ENCODE measurements at places on chromosomes 1 and 21.

- DNase-seq, result no peak
Measured at GRCh38 chr1:46011121-46011695, 121.2 kb downstream of the PIK3R3 start.

DNA sequence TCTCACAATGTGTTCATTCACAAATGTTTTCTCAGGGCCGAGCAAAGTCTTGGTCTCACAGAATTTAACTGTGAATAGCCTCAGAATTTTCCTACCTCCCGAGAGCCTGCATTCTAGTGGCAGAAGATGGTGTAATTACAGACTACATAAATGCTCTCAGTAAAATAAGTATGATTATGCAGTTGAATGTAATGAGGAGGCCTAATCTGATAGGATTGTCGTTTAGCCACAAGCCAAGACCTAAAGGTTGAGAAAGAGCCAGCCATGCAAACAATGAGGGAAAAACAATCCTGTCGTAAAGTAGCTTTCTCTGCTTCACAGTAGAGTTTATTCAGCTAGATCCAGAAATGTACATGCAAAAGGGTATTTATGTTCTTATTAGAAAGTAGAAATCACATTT, 607.8 kb upstream of the B3GALT2 start:
- no peak for DNase-seq

DNA sequence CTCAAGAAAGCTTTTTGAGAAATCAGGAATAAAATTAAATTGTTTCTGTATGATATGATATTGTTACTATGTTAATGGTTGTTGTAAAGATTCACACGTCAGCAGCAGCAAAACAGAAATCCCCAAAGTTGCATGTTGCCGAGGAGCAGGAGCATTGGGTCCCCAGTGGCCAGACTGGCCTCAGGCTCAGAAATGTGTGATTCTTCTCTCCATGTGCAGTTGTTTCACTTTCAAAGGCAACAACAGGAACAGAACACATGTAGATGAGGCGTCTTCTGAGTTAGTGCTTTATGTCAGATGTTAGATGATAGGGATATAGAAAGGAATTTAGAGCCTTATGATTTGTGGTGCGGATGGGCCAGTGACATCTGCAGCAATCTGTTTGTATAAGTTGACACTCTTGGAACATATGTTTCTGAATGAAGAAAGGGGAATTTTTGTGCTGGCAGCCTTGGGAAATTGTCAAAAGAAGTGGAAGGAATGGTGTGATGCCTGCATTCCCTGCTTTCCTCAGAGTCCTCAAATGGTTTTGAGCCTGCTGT, 2.1 kb upstream of the TTLL7 start:
- DNase-seq, result no peak

- no peak for DNase-seq
Measured at GRCh38 chr1:204123376-204123775, 28.5 kb downstream of the ETNK2 start.

GRCh38 chr1:217965156-217965786, 319.8 kb upstream of the RRP15 start:
- no peak for DNase-seq

DNA sequence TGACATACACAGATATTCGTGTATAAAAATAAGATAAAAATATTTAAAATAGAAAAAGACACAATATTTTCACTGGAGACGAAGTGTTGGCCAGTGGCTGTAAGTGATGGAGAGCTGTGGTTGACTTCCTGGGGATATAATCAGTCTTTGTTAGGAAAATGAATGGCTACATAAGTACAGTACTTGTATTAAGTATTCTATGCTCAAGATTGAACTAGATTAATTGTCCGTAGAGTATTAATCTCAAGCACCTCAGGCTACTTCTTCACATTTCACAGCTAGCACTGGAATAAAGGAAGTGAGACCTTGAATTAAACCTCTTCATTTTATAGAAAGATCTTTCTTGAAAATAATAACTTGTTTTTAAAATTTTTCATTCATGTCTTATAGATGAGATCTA, 39.0 kb upstream of the RGS5 start:
- DNase-seq, result no peak

GRCh38 chr1:51726544-51727225, 109.8 kb downstream of the OSBPL9 start:
- no peak for DNase-seq

DNA sequence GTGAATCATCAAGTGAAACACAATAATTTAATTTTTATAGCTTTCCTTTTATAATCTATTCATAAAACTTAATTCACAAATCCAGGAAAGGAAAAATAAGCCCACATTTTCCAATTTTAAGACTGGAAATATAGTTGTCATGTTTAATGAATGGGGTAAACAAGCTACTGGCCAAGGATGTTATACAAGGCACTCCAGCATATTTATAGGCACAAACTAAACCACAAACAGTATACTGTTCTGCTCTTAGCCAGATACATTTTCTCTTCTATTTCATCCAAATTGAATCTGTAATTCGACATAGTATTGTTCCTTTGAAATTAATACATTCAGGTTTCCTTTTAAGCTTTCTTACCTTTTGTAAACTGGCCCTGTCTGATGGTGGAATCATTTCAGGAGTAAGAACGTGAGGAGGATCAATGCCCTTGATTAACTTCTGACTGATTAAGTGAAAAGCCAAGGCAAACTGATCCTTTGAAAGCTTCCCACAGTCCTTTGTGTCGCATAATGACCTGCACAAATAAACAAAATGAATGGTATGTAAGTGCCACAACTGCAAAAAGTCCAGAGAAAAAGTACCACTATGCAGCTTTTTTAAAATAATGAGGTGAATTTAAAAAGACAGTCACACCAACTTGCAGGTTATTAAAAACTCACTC, 74.4 kb downstream of the EPS15 start:
- no peak for DNase-seq

GRCh38 chr1:41702771-41703170, 216.0 kb downstream of the HIVEP3 start:
- DNase-seq, result no peak

- DNase-seq, result no peak
Measured at GRCh38 chr21:25750085-25750484, 15.3 kb downstream of the GABPA start.

DNA sequence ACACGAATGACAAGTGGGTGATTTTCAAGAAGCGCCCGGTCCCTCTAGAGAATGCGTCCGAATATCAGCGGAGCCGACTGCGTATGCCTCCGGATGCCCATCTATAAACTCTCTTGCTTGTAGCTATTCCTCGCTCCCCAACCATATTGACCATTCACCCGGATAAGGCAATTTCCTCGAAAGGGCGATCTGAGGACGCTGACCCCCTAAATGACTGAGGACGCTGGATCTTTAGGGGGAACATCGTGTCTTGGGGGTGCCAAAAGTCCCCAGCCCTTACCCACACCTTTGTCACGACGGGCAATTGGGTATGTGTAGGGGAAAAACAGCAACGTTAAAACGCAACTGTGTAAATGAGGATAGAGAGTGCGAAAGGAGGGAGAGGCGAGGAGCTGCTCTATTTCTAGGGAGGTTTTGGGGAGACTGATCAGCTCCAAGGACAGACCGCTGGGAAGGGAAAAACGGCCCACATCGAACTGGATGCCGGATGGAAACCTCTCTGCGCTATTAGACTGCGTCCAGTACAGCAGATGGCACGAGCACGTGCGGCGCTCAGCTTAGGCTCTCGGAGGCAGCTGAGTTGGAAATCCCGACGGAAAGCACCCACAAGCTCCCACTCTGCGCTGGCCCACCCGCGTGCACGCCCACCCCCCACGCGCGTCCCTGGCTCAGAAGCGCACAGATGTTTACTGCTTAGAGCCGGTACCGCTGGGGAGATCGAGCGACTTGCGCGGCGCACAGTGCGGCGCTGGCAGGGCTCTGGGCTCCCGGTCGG, 2.9 kb upstream of the PRRX1 start:
- no peak for DNase-seq

GRCh38 chr1:6500544-6501278, 9.2 kb upstream of the PLEKHG5 start:
- DNase-seq, result no peak

- no peak for DNase-seq
Measured at GRCh38 chr1:228958741-228959140, 223.5 kb downstream of the RHOU start.

DNA sequence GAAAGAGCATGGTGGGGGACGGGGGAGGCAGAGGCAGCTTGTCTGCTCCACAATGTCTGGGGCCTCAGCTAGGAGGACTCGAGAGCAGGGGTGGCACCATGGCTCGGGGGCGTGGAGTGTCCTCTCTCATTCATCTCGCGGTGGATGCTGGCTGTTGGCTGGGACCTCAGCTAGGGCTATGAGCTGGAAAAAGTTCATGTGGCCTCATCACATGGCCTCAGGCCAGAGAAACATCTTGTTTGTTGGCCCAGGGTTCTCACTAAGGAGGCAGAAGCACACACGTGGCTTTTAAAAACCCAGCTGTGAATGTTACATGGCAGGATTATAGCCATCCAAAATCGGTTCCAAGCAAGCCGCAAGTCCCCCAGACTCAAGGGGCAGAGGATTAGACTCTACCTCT, 6.2 kb upstream of the CENPS start:
- no peak for DNase-seq

DNA sequence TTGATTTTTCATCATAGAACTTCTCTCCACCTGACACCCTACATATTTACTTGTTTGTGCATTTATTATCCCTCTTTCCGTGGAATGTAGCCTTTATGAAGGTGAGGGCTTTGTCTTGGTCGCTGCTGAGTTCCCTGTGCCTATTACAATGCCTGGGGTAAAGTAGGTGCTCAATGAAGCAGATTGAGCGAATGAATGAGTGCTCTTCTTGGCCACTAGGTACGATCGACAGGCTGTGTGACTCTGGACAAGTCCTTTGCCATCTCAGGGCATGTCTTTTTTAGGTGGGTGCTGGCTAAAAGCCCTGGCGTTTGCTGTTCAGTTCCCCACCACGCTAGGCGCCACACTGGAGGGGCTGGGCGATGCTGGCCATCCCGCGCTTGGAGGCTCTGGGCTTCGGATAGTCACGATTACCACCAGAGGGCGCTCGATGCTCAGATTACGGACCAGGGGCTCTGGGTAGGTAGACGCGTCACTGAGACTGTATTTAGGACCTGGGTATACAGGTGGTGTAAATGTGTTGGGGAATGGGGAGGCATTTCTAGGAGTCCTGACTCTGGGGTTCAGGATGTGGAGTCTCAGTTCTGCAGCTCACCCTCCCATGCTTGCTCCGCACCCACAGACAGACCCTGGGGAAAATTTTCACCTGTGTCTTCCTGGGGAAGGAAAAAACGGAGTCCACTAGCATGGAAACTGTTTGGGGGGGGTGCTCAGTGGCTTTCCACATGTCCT, 71.0 kb upstream of the CSF3R start:
- DNase-seq, result peak; percentile 33

DNA sequence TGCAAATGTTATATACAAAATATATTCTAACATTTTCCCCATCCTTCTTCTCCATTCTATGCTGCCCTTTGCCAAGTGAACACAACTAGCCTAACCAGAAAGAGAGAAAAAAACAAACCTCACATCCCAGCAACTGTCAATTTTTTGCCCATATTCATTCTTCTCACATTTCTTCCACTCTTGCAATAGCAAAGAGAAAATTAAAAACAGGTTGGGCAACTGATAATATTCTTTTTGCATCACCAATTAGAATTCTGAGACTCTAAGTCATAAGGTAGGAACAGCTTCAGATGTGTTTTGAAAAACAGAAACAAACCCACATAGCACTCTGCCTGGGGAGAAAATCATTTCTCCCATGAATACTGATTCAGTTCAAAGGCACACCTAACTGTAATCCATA, 25.2 kb upstream of the EXO1 start:
- DNase-seq, result no peak

DNA sequence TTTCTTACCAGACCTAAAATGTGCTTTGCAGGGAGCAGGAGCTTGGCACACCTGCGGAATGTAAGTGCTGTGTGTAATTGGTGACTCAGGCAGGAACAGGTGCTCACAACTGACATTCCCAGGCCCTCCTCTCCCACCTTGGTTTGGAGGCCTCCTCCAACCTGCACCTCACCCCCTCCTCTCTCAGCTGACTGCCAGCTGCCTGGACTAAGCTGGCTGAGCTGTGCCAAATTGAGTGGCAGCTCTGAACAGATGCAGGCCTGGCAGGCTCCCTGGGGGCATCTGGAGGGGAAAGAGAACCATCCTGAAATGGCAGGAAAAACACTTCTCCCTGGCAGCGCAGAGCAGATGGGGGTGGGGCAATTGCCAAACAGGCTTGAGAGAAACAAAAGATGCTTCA, 91.7 kb upstream of the PGBD5 start:
- DNase-seq, result no peak

DNA sequence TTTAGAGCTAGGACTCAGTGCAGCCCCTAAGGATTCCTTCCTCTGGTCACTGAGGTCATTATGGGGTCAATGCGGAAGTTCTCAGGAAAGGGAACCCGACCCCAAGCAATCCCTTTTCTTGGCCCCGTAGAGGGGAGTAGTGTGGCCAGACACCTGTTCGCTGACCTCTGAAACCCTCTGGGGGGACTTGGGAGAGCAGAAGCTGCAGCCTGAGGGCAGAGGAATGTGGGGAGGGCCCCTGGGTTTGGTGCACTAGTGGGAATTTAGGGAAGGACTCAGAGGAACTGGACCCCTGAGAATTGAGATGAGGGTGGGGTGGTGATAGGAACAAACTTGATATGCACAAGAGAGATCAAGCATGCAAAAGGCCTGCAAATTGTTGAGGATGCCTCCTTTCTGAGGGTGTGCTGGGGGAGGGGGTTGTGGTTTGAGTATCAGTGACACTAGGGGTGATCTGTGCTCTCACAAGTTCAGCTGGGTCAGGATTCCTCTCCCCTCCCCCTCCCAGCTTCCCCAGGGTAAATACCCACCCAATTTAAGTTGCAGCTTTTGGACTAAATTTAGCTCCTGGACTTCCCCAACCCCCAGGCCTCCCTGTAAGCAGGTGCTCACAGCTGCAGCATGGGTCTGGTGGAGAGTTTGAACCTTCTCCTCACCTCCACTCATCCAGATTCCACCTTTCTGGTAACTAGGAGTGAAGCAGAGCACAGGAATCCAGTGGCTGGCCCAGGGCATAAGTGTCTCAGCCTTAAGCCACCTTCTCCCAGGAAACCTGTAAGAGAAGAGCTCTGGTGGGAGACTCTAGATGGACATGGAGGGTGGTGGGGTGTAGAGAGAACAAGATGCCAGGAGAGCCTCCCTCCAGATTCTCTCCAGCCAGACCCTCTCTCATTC, 13.5 kb downstream of the ADAMTSL4 start:
- DNase-seq, result no peak

- peak; percentile 53 for DNase-seq
Measured at GRCh38 chr1:220810179-220810653, 23.5 kb downstream of the MTARC1 start.

DNA sequence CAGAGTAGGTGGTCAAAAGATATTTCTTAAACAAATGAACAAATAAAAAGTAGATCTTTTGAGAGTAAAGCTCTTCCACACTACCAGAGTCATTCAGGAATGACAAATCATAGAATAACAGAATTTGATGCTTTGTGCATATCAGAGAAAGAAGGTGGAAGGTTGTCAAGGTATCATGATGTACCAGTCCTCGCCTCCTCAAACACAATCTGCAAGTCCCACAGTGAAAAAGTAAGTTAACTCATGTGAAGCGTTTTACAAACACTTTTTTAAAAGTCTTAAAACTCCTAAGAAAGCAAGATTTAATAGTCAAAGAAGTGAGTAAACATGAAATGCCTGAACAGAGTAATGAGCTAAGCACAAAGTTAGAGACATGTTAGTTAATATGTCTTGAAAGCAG, 2.5 kb upstream of the RGS4 start:
- no peak for DNase-seq

GRCh38 chr1:26285366-26286063, 5.6 kb downstream of the SH3BGRL3 start:
- no peak for DNase-seq

Data from GM18507 (cell line).